ENCODE measurements at places on chromosomes 1 and 21.

DNA sequence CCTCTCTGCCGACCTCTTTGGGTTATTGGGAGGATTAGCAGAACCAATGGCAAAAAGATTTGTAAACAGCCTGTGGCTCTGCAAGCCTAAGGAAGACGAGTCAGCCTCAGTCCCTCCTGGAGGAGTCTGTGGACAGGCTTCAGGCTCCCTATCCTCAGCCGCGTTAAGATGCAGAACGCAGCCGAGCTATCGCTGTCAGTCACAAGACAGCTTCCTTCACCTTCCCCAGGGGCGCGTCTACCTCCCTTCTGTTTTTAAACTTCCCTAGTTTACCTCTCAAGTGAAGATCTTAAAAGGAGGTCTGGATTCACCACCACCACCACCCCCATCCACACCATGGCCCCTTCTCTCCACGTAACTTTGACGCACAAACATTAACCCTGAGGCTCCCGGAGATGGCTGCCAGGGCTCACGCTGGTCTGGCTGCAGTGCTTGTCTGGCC, 738 bp downstream of the CAMK1G start:
- no peak for DNase-seq

- no peak for DNase-seq
Observed at GRCh38 chr1:146029117-146029516, 7.6 kb upstream of the HJV start.

GRCh38 chr1:156868341-156868740, 7.7 kb downstream of the NTRK1 start:
- DNase-seq, result no peak

DNA sequence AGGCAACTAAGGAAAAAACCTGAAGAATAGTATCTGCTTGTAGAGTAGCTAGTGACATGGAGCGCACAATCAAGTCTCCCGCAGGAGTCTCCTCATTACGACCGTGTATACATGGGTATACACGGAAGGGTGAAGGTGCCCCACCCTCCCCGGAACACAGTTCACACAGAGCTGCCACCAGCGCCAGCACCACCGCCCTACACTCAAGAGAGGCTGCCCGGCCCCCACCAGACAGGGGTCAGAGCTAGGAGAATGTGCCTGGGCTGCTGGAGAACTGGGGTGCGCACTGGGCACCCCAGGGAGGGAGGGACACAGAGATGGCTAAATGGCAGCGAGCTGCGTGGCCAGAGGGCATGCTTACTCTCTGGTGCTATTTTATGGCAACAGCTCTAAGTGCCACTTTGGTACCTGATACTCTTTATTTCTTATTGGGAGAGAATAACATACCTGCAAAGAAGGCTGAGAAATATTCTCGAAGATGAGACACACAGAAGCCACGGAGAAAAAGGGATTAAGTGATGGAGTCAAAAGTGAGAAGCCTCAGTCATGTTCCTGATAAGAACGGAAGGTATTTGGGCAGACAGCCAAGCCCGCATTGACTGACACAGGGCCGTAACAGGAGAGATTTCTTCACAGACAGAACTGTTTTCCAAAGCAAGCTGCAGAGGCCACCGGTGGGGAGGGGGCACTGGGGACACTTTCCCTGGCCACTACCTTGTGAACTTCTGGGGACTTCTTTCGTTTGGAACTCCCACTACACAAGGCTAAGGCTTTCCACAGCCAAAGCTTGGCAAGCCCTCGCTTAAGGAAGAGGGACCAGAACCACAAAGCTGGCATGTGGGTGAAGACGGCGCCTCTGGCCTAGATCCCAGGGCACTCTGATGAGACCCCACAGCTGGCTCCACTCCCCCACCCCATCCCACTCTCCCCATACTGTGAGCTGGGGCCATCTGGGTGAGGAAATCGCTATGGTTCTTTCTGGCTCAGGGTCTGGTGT, 108.0 kb downstream of the PGBD5 start:
- no peak for DNase-seq

- DNase-seq, result peak; percentile 96
Observed at GRCh38 chr21:36478207-36478701, 1.7 kb downstream of the CLDN14 start.

DNA sequence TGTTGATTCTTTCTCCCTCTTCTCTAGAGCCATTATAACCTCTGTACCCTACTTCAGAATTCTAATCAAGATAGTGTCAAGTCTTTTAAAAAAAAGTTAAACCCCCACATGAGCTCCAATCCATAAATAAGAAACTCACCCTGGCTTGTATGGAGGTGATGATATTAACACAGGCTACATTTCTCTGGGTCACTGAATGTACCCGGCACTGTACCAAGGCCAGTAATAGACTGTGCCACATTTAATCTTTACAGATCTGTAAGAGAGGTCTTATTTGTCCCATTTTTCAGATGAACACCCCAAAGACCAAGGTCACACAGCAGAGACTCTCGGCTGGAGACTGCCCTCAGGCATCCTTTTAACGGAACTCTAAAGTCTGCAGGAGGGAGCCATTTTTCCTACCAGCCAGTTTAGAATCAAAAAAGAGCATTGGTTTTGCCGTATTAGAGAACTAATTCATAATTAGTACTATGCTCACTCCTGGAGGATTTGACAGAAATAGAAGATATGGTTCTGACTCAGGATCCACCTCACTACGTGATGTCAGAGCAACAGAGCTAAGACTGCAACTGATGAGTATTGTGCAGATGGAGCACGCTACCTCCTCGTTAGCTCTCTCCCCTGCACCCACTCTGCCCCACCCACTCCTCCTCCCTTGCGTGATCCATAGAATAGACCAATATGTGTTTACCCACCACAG, 217.2 kb upstream of the HOOK1 start:
- peak; percentile 4 for DNase-seq

- DNase-seq, result peak; percentile 76
Observed at GRCh38 chr1:88867743-88868521, 23.4 kb downstream of the GTF2B start.

DNA sequence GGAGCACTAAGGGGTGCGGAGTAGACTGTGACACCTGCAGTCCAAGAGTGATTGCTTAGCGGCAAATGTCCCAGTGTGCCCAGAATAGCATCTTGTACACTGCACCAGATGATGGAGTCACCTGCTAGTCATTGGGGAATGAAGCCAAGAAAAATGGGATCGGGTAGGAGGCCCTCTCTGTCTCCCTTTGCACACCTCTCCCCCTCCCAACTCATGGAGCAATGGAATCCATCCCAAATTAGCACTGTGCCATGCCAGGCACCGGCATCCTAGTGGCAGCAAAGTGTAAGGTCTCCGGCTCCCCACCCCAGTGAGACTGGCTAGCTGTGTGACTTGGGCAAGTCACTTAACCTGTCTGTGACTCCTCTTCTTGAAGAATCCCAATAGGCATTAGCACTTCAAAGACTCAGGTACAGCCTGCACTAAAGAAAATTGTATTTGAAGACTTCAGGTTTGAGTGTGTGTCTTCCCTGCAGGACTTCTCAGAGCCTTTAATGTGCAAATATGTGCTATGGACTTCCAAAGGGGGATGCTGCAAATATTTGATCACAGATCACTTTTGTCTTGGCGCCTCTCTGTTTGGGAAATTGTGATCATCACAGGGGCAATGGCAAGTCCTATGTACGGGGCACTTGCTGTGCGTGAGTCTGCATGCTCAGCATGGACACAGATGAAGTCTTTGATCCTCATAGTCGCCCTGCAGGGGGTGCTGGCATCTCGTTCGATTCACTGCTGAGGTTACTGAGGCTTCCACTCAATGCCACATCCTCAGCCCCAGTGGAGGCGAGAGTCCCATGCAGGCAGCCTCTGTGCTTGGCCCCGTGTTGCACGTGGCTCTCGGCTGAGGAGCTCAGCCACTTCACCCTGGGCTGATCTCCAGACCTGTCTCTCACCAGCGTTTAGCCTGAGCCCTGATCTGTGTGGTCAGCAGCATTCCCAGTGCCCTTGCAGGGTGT, 272.9 kb upstream of the C1orf174 start:
- no peak for DNase-seq

Measured in fibroblast of skin of scalp (primary cell).